Globus pallidus (tissue), 1 donor: ENCODE measurements at places on chromosomes 5 and 9.

GRCh38 chr9:89464300-89464901 is 33.5 kb downstream of the SEMA4D start:
- no peak for DNase-seq

DNA sequence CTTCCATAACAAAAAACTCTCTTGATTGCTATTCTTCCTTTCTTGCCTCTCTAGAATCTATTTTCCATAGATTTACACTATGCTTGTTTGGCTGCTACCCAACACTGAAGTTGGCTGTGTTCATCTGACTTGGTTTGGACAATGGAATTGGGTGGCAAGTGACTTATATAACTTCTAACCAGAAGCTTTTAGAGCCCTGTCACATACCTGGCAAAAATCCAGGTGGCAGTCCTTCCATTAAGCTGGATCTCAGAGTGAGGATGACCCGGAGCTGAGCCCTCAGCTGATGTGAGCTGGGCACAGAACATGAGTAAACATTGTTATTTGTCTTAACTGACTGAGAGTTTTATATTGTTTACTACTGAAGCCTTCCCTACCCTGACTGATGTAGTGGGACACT is 225.7 kb downstream of the TLR4 start:
- DNase-seq: peak; percentile 22

DNA sequence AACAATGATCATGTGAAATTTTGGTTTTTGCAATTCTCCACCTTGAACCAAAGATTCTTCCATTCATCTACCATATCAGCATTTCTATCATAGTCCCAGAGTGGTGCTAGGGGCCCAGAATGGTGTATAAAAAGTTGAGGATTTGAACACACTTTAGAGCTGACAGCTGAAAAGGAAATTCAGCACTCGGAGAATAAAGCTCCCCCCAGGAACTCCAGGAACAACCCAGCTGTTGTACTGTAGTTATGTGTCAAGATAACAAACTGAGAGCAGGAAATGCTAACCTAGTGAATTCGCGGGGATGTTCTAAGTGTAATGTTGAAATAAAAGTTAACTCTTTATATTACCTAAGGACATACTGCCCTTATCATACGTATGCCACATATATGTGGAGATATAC is 216.7 kb downstream of the NFIB start:
- no peak for DNase-seq

DNA sequence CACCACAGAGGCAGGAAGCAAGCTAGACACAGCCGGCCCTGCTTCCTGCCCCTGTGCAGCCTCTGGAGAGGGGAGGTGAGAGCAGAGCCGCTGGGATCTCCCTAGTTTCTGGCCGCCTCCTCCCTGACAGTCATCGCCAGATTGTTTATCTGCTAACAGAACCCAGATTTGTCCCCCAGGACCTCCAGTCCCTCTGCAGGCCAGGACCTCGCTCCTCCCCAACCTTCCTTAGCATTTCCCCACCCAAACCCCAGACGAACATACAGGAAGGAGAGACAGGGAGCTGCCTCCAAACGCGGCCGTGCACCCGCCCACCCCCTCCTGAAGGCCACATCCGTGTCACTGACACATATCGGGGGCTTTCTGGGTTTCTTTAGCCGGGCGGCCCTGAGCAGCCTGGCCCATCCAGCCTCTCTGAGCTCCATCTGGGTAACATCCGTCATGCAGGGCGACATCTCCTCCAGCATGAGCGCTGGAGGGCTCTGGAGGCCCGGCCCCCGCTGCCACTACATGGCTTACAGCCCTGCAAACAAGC is 47.5 kb downstream of the DBH start:
- DNase-seq: no peak

DNA sequence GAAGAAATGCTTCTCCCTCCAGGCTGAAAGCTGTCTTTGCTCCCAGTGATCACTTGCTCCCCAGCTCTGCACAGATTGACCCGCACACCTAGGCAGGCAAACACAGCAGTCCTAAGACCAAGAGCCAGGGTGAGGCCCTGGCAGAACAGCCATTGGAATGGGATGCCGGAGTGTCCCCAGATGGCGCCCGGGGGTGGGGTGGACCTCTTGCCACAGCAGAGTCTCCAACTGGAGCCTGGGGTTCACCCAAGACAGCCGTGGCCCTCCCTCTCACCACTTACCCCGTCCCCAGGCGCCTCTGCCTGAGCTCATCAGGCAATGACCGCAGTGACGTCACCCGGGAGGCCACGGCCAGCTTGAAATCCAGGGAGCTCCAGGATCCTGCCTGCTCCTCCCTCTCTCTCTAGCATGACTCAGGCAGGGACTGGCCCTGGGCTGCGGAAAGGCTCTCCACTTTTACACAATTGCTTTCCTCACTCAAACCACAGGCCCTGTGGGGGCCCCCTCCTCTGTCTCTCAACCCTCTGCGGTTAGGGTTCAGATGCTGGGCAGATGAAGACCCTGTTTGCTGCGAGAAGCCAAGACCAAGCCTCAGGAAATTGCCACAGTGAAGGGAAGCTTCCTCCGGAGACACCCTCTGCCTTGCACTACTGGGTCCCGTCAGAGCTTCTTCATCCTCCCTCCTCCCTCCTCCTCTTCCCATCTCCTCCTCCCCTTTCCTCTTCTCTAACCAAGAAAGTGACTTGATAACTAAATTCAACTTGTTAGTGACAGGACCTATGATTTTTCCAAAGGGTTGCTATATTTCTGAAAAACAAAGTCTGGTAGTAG is 24.3 kb upstream of the PTGES start:
- peak; percentile 73 for DNase-seq

GRCh38 chr5:74185599-74185998 is 454.9 kb downstream of the ENC1 start:
- no peak for DNase-seq

GRCh38 chr9:103799959-103800358 is 294.1 kb upstream of the SMC2 start:
- DNase-seq: no peak

- DNase-seq: no peak
Observed at GRCh38 chr5:34001241-34001841, 6.5 kb downstream of the AMACR start.

DNA sequence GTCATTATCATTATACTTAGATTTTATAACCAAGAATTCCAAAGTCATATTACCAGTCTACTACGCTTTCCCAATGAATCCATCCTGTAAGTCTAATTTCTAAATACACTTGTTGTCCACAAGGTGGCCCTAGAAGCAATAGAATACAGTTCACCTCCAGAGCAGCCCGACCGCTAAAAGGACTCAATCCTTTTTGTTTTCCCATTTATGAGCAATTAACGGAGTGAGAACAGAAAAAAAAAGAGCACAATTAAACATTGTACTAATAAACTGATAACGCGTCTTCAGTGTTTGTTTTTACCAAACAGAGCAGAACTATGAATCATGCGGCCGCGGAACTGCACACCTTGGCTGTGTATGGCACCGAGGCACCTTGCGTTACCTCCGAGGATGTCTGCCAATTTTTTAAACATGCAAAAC is 160.7 kb upstream of the DAPK1 start:
- peak; percentile 70 for DNase-seq

- DNase-seq: no peak
Observed at GRCh38 chr9:35757226-35757891, 3.3 kb upstream of the MSMP start.

GRCh38 chr5:154850255-154851062 is at the start of gene FAXDC2:
Gene FAXDC2 (minus strand): TSS chr5:154850603. CDS start chr5:154838178, 12,425 bp downstream.
- DNase-seq: peak; percentile 93

- peak; percentile 0 for DNase-seq
Observed at GRCh38 chr9:111828193-111828592, 33.5 kb upstream of the SHOC1 start.

DNA sequence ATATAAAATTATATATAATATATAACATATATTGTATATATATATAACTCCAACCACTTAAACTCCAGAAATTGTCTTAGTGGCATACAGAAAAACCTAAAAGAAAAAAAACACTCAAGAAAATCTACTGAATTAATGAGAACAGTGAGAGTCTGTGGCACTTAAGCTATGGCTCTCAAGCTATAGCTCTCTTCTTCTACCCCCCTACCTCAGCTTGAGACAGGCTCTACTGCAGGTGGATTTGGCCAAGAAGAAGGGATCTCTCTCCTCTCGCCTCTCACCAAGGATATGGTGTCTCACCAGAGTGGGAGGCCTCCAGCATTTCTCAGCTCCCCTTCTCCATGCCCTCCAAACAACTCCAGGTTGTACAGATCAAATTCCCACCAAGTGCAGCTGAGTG is 64.5 kb upstream of the DAB2 start:
- DNase-seq: no peak

DNA sequence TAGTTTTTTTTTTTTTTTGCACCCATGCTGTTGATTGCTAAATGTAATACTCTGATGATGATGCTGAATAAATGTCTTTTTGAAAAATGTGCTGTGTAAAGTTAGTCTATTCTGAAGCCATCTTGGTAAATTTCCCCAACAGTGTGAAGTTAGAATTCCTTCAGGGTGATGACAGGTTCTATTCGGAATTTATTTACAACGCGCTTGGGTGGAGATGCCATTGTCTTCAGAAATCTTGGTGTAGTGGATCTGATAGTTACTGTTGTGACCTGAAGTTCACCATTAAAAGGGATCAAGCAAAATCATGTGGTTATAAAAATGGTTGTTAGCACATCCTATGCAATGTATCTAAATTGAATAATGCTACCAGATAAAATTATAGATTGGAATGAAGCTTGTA is 36.3 kb upstream of the DMRT1 start:
- DNase-seq: no peak

- DNase-seq: peak; percentile 40
Observed at GRCh38 chr9:124220946-124221451, 36.8 kb upstream of the NEK6 start.

- DNase-seq: no peak
Observed at GRCh38 chr5:75067434-75067833, 15.1 kb upstream of the GCNT4 start.

- no peak for DNase-seq
Observed at GRCh38 chr9:374736-375135, 160.1 kb downstream of the DOCK8 start.

DNA sequence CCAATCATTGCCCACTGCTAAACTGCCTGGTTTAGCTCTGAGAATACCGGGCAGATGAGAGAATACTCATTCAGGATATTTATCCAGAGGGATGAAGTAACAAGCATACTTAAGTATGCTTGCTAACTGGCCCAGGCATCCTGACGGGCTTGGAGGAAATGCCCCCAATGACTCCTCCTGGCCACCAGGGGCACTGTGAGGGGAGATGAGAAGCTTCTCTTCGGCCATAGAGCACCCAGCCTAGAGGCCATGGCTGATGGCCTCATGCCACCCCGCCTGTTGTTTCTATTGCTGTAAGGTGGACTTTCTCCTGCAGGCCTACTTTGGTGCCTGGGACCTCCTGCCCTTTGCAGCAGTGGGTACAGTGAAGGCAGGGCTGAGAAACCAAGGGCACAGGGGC is 134.5 kb upstream of the FSTL4 start:
- no peak for DNase-seq

DNA sequence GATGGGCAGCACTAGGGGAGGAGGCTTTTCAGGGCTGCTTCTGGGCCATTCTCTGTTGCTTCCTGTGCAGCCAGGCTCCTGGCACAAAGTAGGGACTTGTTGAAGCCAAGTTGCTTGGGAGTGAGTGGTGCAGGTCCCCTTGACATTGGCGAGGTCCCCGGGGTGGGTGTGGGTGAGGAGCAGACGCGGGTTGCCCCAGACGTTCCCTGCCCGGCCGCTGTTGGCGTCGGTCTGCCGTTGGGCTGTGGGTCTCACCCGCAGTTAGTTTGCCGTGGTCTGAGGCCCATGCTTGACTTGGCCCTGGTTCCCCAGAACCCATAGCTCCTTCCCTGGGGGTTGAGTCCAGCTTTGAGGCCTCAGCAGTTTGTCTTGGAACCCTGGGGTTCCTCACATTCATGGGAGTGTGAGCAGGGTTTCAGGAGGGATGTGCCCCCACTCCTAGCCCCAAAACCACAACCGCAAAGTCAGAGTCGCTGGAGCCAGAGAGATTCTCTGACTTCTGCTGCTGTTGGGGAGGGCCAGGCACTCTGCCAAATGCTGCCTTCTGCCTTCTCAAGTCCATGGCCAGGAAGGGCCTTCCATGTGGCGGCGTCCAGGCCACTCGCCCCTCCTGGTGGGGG is 77.5 kb downstream of the RXRA start:
- DNase-seq: peak; percentile 58

GRCh38 chr5:149826574-149826973 is 96.5 kb downstream of the PPARGC1B start:
- no peak for DNase-seq

DNA sequence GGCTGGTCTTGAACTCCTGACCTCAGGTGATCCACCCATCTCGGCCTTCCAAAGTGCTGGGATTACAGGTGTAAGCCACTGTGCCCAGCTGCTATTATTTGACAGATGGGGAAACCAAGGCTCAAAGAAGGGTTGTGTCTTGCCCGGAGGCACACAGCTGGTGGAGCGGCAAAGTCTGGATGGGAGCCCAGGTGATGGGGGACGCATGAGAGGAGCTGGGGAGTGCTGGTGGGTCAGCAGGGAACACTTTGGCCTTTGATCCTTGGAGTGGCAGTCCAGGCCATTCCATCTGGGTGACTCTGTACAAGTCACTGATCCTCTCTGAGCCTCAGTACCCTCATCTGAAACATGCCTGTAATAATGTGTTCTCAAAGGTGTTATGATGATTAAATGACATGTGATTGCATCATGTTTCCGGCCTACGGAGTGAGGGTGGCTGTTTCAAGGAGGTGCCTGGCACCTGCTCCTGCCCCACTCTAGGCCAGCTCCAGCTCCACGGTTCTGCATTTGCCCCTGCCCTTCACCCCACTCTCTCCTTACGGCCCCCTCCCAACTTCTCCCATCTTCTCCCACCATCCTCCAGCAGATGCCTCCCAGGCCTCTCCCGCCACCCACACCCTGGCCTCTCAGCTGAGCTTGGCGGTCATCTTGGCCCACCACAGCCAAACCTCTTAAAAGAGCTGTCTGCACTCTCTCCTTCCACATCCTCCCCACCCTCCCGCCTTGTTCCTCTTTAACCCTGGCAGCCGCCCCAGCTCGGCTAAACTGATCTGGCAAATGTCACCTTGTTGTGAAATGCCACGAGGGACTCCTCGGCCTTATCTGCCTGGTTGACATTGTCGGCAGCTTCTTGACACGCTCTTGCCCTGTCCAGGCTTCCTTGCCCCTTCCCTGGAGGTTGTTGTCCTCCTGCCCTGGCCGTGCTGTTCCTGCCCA is 5.5 kb upstream of the DBN1 start:
- no peak for DNase-seq

GRCh38 chr5:135999406-136000139 is 29.2 kb upstream of the TGFBI start:
- DNase-seq: no peak

DNA sequence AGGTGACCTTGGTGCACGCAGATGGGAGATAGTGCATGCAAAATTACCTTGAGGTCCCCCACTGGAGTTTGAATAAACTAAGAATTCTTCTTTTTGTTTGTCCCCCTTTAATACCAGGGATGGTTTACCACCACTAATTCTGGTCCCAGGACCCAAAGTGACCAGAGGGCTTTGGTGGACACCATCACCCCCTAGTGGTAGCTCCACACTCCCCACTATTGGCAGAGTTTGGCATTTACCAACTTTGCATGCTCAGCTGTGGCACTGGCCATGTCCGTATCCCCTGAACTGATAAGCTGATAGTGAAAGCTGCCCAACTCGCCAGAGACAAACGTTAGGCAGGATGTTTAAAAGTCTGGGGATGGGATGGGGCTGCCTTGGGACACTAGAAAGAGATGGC is 3.3 kb downstream of the ASTN2 start:
- peak; percentile 81 for DNase-seq

- DNase-seq: no peak
Observed at GRCh38 chr9:107175041-107175440, 108.0 kb upstream of the RAD23B start.
